ENCODE measurements at places on chromosomes 1 and 21.
A peak's percentile ranks its signal among the peaks of the same experiment; 100 is the strongest.

DNA sequence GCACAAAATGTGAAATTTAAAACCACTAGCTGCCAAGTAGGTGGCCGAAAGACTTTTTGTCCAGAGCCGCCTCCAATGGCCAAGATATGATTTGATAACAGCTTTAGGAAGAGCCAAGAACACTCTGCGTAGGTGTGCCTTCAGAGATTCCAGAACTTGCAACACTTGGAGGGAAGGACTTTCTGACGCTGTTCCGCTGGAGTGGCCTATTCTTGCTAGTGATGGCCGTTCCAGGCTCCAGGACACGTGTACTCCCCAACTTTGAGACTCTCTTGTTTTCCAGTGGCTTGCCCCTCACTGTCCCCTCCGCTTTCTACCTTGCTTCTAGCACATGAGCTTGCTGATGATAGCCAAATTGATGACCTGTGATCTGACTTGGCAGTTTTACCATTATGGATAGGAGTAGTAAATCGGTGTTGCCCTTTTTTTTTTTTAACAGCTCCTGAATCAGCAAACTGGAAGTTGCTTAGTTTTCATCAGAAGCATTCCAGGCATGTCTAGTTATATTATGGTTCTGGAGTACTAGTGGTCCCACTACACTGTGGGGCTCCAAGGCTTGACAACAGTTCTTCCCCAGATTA lies 1.0 kb downstream of the PRDX6 start:
- peak; percentile 54 for DNase-seq

DNA sequence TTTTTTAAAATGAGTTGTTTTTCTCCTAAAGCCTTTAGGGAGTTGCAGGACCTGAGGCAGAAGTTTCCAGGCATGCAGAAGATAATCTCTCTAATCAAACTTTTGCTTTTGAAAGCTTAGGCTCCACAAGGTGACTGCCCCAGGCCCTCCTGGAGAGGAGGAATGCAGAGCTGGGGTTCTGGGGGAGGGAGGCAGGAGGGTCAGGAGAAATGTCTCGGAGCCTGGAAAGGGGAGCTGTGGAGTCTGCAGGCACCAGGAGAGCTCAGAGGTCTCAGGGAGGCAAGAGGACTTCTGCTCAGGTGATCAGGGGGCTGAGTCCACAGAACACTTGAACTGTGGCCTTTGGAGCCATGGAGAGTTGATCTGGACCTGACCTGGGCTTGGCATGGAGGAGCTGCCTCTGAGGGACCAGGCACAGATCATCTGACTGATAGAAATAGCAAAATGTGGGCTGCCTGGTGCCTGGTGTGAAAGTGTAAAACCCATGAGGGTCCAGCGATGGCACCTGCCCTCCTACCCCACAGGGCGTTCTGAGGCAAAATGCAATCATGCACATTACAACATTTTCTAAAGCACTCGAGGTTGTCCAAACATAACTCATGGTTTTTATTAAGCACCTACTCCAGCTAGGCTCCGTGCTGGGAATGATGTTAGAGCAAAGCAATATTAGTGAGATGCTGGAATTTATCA lies 10.0 kb upstream of the ABCG1 start:
- DNase-seq: no peak

DNA sequence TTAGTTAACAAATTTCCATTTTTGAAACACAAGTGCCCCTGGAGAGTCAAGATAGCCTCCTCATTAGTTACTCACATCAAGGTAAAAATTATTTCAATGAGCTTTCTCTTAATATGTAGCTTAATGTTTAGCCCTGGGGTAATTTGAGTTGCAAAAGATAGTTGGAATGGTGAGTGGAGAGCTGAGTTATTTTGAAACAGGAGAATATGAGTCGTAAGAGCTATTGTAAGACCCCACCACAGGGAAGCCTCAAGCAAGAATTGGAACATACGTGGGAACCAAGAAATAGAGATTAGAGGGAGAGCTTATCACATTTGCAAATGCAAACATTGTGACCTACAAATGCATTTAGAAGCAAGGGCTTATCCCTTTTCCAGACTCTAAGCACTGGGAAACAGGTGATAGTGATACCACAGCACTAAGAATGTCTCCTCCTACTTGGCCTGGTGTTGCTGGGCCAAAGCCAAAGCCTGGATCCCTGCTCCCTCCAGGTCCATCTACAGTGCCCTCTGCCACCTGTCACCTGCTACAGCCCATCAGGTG lies 635.1 kb downstream of the PTPRC start:
- no peak for DNase-seq

DNA sequence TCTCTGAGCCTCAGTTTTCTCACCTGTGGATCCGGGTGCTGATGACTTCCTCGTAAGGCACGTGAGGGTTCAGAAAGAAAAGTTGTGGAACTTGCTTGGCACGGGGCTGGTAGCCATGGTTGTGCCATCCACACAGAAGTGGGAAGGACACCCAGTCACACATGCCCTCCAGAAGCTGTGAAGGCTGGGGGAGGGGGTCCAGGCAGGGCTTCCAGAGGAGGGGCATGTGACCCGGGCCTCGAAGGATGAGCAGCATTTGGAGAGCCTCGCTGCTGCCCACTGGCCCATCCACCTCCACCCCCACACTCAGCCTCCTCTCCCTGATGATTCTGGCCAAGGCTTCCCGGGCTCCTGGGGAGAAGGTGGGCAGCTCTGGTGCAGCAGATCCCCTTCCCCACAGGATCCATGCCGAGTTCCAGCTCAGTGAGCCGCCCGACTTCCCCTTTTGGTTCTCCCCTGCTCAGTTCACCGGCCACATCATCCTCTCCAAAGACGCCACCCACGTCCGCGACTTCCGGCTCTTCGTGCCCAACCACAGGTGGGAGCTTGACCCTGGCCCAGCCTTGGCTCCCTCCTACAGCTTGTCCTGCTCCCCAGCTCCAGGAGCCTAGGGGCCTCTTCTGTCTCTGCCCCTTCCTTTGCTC lies 9.4 kb downstream of the SELENON start:
- DNase-seq: no peak

DNA sequence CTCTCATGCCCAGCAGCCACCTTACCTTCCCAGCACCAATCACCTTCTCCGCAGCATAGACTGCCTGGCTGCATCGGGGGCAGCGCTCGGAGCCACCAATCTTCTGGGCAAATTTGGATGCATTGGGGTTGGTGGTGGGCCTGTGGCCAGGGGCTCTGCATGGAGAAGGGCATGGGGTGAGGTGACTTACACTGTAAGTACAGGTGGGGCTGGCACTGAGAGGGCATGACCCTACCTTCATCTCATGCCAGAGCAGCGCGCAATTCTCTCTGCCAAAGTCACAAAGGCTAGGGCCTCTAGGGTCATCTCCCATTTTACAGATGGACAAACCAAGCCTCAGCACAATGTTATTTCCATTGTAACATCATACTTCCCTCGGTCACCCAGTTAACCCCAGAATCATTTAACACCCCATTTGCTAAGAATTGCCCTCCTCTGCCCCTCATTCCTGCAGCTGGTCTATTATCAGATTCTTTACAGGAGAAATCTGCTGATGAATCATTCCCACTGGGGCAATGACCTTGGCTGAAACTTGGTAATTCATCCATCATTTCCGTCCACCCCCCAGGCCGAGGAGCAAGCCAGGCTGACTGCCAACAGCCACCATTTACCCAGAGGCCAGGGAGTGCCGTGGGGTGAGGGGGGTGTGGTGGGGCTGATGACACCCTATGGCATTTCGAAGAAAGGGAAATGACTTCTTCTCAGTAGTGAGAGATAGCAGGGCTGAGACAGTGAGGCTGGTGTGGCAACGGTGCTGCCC lies 17.9 kb downstream of the CSRP1 start:
- DNase-seq: no peak

DNA sequence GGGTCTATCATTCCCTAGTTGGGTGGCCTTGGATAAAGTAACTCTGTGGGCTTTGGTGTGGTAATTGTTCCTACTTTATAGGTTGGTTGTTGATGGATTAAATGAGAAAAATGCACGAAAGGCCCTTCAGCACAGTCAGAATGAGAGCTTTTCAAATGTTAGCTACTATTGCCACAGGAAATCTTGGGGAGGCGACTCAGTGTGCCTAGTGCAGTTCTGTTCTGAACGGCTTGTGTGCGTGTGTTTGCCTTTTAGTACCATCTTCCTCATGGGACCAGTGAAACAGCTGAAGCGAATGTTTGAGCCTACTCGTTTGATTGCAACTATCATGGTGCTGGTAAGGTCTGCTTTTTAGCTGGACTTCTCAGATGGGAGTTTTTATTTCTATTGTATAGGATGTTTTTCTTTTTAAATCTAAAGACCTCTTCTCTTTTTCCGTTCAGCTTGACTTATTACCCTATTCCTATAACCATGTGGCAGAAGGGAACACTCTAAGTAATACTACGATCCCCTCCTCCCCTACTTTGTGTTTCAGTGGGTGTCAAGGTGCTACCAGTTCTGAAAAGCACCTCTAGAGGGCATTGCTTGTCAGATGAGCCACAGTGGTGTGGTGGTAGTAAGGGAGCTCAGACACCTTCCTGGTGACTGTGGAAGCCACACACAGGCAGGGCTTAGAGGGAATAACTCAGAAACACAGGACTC lies 9.2 kb downstream of the SFT2D2 start:
- peak; percentile 43 for DNase-seq

DNA sequence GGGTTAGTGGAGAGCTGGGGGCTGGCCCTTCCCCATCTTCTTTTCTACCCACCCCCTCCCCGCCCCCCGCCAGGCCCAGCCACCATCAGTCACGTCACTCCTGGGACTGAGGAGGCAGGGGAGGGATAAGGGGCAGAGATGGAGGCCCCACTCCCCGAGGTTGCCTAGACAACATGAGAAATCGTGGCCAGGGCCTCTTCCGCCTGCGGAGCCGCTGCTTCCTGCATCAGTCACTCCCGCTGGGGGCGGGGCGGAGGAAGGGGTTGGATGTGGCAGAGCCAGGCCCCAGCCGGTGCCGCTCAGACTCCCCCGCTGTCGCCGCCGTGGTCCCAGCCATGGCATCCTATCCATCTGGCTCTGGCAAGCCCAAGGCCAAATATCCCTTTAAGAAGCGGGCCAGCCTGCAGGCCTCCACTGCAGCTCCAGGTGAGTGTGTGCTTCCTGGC lies 1.2 kb downstream of the AMPD2 start:
- peak; percentile 73 for DNase-seq

- no peak for DNase-seq
Measured at GRCh38 chr1:59779949-59780348, 34.8 kb upstream of the HOOK1 start.

- peak; percentile 8 for DNase-seq
Measured at GRCh38 chr1:100400404-100400803, 48.1 kb downstream of the CDC14A start.

DNA sequence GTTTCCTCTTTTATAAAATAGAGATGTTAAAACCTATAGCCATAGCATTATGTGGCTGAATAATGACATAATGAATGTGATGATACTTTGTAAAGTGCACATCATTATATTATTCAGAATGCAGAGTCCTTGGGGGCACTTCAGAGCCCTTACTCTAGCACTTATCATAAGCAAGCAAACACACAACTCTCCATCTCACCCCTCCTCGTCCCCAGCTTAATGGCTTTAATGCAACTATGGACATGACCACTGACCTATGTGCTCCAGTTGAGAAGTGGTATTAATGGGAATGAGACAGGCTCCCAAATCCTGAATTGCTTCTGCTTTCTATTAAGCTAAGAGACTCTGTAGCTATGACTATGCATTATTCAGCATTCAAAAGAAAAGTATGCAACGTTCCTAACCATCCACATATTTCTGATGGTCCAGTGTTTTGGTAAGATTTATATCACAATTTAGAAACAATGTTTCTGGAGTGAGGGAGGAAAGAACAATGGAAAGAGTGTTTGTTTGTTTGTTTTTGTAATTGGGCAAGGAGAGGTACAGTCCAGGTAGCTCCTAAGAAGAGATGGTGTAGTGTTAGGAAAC lies 194.0 kb upstream of the PLXNA2 start:
- no peak for DNase-seq

DNA sequence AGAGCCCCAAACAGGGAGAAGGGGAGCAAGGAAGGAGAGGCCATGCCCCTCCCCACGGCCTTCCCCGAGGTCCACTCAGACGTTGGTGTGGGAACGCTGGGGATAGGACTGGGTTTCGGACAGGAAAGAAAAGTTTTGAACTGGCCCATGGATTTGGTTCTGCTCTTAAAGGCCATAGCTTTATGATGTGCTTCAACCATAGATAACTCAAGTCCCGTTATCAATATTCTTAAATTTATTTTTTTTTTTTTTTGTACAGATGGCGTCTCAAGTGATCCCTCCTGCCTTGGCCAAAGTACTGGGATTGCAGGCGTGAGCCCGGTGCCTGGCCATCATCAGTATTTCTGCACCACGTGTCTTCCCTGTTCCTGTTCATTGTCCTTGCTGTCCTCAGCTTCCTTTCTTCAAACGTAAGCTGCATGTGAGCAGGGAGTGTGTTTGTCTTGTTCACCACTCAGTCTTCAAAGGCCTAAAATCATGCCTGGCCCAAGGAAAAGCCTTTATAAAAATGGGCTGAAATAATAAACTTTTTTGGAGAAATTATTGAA lies 820 bp upstream of the KRTAP10-1 start:
- no peak for DNase-seq

DNA sequence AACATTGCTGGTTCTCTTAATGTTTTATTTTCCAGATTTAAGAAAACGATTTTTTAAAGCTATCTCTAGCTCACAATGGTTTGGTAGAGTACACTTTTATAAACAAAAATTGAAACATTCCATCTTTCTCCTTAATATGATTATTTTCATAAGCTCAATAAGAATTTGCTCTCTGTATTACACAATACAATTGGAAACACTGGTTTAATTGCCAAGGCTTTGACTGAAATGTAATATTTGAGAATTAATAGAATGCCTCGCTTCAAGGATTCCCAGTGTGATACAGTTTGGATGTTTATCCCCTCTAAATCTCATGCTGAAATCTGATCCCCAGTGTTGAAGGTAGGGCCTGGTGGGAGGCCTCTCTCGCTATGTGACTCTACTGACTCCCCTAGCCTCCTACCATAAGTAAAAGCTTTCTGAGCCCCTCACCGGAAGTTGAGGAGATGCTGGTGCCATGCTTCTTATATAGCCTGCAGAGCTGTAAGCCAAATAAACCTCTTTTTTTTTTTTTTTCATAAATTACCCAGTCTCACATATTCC lies 67.4 kb downstream of the DDAH1 start:
- DNase-seq: no peak

GRCh38 chr1:55720261-55720660 lies 505.1 kb upstream of the USP24 start:
- DNase-seq: no peak

DNA sequence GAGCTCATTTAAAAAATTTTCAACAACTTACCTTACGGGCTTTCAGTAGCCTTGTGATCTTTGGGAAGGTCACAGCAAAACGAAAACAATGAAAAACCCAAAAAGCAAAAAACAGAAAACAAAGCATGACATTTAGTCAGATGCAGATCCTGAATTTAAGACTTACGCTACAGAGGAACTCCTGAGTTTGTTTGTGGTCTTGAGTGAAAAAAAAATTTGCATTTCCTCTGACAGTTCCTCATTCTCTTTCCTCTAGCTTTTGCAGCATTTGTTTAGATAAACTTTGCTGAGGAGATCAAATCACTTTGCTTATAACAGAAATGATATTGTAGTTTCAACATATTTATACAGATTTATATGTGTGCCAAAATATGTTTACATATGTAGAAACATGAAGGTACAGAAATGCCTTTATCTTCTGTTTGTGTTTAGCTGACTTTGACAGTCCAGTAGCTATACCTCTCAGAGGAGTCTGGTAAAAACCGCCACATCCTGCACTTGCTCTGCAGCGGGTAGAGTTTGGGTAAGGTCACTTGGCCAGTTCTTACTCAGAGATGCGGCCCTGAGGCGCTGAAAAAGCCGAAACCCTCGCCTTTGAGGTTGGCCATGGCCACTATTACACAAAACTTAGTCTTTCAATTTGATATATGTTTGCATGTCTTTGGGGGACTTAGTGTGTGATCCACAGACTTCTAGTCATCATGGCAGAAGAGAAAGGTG lies 142.5 kb downstream of the TNR start:
- no peak for DNase-seq
